Vagina (tissue), 2 donors: ENCODE measurements at places on chromosomes 2 and 18.

DNA sequence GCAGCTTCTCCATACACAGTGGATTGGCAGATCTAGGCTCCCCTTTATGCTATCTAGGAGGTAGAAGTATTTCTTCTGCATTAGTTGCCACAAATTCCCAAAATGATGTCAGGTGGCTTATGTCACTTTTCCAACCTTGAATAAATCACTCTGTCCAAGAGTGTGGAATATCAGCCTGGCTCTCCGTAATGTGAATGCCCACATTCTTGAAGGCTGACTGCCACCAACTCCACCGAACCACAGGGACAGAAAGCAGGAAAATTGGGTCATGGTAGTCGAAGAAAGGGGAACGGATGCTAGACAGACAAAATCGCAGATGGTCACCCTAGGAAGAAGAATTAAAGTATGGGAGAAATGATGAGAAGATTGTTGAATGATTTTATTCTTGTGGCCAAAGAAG, 624.9 kb upstream of the CDH2 start:
- no peak for DNase-seq

DNA sequence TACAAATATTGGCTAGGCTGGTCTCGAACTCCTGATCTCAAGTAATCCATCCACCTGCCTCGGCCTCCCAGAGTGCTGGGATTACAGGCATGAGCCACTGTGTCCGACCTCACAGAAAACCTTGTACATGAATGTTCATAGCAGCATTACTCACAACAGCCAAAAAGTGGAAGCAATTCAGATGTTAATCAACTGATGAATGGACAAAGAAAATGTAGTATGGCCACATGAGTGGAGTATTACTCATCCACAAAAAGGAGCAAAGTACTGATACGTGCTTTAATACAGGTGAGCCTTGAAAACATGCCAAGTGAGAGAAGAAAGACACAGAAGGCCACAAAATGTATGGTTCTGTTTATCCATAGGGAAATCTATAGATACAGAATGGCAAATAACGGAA, 20.6 kb downstream of the CEP192 start:
- DNase-seq: no peak

DNA sequence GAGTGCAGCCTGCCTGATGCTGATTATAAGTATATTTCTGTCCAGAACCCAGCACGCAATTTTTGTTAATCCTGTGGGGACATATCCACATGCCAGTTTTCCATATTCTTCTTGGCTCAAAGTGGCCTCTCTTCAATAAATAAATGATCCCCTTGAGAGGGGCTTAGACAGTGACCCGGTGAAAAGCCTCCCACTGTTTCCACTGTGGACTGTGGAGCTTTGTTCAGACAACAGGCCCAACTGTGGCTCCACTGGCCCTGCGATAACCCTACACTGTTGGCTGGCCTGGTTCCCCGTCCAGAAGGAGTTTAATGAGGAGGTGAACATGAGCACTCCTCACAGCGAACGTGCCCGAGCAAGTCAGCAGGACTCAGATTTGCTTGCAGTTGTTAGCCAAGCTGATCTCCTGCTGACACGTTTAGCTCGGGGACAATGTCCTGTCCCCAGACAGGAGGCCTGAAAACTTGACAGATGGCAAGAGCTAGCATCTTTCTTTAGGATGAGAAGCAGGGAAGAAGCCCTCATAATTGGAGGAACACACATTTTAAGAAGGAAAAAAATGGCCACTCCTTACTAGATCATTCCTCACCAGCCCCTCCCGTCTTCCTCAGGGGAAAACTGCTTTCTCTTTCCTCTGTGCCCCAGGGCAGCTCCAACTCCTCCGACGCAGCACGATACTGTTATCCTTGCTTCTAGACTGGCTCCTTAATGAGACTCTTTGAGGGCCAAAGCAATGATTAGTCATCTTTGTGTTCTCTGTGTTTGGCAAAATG, 20.0 kb upstream of the MTCL1 start:
- DNase-seq: no peak

DNA sequence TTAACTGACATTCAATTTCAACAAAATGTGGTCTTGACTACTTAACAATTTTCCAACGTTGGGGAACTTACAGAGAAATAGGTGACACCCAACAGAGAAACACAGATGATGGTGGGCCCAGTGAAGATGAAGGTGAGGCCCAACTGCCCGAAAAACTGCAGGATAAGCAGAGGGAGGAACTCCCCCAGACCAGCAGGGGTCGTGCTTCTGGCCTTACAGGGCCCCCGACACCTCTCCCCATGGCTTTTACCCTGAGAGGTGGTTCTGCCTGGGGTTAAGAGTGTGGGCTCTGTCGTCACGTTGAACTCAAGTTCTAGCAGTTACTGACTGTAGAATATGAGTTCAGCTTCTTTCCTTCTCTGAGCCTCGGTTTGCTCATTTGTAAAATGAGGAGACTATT, 119.5 kb upstream of the SMIM21 start:
- DNase-seq: no peak

DNA sequence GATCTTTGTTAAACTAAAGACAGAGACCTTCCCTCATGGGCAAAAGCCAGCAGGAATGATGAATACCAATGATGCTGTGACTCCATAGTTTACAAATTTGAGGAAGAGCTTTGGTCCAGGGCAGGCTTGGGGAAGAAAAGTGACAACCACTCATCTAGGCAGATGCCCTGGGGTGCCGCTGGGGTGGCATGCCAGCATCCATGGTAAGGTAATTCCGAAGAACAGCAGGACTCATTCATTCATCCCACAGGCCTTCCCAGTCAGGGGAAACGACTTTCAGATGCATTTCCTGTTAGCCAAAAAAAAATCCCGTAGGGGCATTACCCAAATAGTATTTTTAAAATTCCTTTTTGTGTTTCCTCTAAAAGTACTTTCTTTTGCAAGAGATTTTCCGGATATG, 180.7 kb upstream of the SERPINE2 start:
- no peak for DNase-seq

GRCh38 chr2:190911813-190912212, 31.2 kb downstream of the GLS start:
- no peak for DNase-seq

DNA sequence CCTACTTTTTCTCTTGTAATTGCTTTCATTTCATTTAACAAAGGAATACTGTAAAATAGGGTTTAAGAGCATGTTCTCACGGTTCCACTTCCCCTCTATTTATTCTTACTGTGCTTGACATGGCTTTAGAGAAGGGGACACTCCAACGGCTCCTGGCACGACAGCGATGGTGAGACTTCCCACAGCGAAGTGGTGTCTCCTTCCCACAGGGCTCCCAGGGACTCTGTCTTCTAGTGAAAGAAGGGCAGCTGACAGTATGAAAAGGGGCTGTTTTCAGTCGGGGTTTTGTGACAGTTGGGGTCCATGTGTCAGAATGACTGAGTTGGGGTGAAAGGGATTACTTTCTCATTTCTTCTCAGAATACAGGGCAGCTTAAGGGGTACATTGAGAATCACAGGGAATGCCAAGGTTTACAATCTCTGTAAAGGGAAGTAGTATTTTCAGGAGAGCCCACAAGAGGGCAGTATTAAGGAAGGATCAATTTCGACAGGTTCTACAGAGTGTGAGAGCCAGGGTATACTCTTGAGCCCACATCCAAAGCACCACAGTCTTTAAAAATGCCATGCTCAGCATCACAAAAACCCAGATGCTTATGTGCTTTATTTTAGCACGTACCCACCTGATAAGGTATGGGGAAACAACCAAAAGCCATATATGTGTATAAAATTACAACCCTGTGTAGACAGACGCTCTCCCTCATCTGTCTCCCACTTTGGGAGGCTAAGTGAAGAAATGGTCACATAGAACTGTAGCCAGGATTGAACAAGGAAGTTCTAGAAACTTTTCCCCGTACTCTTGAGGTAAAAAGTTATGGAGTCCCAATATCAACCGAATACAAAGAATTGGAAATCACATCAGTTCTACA, 31.3 kb upstream of the RAPGEF4 start:
- DNase-seq: no peak

DNA sequence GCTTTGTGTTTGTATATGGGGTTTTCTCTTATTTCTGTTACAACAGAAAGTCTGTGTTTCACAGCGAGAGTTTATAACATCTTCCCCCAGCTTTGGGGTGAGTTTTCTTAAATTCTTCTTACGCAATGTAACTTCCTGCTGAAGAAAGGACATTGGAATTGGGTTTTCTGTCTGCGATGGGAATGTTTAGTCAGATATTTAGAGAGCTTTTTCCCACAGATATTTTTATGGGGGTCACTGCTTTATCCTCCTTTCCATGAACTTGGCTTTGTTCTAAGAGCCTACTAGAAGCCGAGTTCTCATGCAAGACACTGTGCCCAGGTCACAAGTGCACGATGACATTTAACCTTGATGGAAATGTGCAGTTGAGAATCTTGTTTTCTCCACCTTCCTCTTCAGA, 22.1 kb downstream of the B3GNT2 start:
- DNase-seq: no peak

- no peak for DNase-seq
Measured at GRCh38 chr2:219625179-219625578, 2.3 kb upstream of the SLC4A3 start.
